ENCODE measurements at places on chromosomes 11 and 22.

GRCh38 chr22:50217543-50218152 lies 16.8 kb downstream of the SELENOO start:
- DNase-seq, result no peak

DNA sequence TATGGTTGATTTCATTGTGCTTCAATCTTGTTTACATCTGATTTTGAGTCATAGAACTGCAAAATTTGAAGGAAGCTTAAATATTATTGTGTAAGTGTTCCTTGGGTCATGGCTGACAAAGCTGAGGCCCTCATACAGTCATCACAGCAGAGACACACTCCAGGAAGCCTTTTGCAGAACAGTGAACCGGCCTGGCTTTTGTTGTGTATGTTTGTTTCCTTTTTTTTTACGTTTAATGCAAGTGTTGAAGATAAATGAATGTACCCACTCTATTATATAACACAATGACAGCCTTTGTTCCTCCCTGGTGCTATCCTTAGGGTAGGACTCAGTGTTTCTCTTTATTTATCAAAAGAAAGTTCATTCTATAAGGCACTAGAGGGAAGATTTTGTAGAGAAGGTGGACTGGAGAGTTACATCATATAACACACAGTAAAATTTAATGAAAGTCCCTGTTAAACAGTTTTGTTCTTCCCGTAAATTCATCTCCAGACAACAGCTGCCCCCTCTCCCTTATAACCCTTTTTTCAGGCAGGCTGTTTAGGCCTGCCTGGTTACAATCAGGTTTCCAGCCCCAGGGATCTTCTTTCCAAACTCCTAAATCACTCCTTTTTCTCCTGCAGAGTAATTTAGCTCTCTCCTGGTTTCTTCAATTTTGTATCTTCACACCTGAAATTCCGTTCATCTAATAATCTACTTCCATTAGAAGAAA lies 34.3 kb upstream of the CSTF3 start:
- no peak for DNase-seq

DNA sequence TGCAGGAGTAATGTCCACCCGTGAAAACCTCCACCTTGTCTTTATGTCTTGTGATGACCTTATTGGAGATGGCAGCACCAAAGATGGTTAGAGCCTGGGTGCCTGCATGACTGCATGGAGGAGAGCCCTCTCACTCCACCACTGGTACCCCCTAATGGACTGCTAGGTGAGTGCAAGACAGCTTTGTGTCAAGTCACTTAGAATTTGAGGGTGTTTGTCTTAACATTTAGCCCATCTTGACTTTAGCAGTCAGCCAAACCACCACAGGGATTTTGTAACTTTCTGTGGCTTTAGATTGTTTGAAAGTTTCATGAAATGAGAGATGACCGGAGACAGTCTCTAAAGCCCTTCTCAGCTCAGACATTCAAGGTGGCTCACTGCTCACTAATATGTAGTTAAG lies 232.9 kb upstream of the NCAM1 start:
- DNase-seq, result no peak

DNA sequence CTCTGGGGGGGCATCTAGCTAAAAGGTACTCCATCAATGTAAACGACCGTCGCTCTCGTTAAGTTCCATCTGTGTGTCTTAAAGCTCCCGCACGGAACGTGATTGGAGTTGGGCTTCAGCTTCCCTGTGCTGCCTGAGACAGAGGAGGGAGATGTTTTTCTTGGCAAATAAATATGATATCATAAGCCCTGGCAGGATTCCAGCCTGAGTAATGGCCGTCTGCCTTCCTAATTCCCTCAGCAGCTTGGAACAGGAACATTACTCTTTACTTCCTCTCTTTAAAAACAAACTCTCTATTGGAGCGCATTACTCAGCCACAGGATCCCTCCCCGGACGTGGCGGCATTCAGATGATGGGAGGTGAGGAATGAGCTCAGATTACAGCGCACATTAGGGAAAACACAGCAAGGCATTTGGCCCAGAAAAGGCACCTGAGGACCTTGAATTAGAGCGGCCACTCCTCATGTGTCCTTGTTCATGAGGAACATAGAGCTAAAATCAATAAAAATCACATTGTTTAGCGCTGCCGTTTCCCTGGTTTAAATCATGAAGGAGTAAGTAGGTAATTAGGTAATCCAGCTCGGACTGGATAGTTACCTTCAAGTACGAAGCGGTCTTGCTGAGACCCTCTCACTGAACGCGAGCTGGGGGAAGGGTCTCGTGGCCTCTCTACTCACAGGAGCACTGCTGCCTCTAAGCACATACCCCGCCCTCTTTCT lies 230.4 kb downstream of the ST3GAL4 start:
- no peak for DNase-seq

- no peak for DNase-seq
Observed at GRCh38 chr22:46508491-46508999, 28.9 kb downstream of the CELSR1 start.

GRCh38 chr22:46749682-46750529 lies 11.9 kb upstream of the CERK start:
- DNase-seq, result no peak

DNA sequence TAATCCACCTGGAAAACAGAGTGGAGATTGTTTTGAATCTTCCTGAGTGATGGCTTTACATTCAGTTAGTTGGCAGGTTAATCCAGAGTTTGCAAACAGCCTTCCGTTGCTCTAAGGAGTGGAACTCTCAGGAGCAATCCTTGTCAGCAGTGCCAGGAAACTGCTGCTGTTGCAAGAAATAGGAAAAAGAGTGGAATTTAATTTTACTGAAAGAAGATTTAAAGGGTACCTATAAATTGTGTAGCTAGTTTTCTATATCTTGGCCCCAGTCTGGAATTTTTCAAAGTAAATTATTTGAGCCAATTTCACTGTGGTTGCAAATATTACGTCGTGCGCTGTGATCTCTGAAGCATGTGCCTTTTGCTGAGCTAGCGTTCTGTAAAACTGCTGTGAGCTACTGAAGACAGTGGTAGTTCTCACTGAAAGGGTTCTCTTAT lies 55.5 kb upstream of the SLC5A12 start:
- no peak for DNase-seq

- no peak for DNase-seq
Observed at GRCh38 chr11:70709596-70709995, 311.3 kb downstream of the CTTN start.

GRCh38 chr11:117456027-117456720 lies 128.5 kb downstream of the CEP164 start:
- no peak for DNase-seq

GRCh38 chr11:61978703-61979661 lies 11.5 kb upstream of the FTH1 start:
- DNase-seq, result no peak

DNA sequence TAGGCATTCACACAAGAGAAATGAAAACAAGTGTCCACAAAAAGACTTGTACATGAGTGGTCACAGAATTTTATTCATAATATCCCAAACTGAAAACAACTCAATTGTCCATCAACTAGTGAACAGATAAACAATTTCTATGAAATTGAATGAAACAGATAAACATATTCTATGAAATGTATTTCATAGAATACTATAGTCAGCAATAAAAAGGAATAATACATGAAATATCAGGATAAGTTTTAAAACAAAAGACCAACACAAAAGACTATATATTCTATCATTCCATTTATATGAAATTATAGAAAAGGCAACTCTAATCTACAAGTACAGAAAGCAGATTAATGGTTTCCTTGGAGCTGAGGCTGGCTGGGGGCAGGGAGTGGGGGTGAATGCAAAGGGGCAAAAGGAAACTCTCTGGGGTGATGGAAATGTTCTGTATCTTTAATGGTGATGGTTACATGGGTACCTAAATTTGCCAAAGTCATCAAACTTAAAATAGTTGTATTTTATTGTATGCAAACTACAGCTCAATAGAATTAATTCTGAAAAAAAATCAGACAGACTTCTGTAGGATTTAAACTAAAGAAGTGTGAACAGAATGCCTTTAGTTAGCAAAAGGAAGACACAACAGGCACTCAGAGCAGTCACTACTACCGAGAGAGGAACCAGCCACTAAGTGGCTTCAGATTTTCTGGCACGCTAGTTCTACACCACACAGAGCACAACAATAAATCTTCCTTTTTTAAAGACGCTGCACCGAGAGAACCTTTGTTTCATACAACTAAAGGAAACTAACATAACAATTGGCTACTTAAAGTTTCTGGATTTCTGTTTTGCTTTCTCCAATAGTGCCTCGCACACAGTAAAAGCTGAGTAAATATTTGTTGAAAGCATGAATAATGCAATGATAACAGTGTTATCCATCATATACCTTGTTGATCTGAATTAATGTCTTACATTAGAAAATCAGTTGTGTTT lies 15.4 kb downstream of the CCDC34 start:
- DNase-seq, result no peak

DNA sequence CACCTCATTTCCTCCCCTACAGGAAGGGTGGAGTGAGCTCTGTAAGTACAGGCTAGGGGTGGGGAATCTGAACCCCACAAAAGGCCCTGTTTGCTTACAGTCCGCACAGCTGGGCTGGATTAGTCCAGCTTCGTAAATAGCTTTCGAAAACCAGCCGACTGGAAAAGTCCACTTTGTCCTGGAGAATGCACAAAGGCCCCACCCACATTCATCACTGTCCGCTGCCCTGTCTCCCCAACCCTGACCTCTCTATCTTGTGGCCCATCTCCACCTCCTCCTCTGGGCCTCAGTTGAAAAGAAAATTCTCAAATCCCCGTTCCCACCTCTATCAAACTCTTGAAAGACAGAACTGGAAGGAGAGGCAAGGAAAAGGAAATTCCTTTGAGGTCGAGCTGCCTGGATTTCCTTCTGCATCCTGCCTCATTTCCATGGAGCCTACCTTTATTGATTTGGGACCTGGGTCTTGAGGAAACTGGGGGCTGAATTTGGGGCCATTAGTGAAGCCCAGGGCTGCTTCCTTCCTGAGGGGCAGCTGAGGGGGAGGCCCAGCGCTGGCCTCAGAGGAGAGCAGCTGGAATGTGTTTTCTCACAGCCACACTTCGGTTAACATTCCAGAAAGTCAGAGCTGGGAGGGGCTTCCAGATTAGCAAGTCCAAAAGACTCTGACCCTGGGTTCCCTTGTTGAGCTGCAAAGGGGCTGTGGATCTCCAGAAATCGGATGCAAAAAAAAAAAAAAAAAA lies 147.6 kb downstream of the FBXO7 start:
- DNase-seq, result no peak

DNA sequence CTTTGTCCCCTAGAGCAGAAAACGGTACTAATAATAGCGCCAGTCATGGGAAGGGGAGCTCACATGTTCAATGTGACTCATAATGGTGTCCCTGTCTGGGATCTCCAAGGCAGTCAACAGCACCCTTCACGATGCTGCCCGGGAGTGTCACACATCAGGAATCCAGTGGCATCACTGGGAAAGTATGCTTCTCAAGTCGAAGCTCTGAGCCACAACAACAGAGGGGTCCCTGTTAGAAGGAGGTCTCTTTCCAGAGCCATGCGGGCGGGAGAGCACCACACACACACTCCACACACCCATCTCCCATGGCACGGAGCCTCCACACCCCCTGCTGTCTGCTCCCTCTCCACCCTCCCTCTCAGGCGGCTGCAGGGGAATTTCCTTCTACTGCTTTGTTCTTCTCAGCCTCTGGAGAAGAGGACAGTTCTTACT lies 119.7 kb downstream of the ETS1 start:
- no peak for DNase-seq

GRCh38 chr11:133947321-133947756 lies 9.4 kb downstream of the IGSF9B start:
- DNase-seq, result peak; percentile 50

DNA sequence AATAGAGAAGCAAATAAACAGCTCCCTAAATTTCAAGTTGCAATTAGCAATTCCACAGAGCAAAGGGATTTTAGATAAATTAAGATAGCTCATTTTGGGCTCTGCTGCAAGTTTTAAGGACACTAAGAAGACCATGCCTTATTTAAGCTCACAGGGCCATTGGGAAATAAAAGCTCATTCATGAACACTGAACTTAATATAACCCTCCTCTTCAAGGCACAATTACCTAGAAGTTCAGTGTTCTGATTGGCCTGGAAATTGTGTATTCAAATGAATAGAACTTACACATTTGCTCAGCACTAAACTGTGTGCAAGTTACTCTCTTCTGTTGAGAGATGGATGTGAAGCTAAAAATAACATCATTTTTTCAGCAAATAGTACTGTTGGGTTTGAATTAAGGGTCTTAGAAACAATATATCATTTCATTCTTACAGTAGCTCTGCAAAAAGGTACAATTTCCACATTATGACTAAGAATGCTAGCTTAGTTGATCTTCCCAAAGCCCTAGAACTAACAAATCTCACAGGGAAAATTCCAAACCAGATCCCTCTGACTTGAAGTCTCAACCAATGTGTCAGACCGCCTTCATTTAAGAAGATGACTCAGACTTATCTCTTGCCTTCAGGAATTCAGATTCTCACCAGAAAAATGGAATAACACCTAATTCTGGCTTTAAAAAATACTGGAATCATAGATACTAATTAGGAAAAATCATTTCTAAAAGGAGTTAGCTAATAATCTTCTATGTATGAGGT lies 87.4 kb upstream of the LRRC55 start:
- DNase-seq, result no peak

GRCh38 chr11:47566149-47566698 lies 825 bp downstream of the PTPMT1 start:
- no peak for DNase-seq

GRCh38 chr11:47987781-47988180 lies 7.4 kb downstream of the PTPRJ start:
- DNase-seq, result no peak

DNA sequence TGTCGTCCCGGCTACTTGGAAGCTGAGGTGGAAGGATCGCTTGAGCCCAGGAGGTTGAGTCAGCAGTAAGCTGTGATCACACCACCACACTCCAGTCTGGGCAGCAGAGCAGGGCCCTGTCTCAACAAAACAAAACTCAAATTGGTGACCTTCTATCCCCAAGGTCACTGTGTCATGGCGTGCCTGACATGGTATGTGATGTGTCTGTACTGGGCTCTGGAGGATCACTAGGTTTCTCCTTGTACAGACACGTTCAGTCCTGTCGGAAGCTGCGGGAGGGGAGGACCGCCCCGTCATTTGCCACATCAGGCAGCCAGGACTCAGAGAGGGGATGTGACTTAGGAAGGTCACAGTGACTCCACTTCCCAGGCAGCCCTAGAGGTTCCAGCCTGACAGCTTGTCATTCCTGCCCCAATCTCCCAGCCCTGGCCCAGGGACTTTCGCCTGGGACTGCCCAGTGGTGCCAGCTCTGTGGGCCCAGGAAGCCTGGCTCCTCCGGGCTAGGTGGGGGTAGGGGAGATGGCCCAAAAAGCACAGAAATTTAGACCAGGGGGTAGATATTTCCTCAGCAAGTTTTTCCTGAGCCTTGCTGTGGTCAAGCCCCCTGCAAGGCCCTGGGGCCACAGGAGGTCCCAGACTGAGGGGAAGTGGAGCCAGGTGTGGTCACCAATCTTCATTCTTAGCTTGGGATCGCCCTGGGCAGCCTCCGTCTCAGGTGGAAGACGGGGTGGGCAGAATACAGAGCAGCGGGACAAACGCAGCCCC lies 53.2 kb downstream of the TRIOBP start:
- DNase-seq, result no peak
